AG04449 (cell line): ENCODE measurements at places on chromosomes 13 and 19.

DNA sequence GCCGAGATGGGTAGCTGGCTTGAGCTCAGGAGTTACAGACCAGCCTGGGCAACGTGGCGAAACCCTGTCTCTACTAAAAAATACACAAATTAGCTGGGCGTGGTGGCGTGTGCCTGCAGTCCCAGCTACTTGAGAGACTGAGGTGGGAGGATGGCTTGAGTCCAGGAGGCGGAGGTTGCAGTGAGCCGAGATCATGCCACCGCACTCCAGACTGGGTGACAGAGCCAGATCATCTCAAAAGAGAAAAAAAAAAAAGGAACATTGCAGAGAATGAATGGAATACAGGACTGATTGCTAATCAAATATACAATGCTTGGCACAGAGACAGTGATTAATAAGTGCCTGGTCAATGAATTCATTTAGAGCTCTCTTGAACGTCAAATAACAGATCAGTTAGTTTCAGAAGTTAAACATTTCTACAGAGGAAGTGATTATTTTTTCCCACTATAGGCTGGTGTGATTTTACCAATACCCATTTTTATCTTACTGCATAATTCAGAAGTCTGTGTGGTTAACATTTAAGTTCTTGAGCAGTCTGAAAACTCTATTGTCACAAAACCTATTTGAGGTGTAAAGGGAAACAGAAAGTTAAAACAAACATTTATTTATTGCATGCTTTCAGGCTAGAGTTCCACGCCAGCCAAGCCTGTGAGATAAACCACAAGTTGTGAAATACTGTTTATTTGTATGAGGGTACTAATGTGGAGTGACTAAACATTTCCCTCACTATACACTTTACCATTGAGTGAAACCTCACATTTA lies 7.7 kb upstream of the TBC1D4 start:
- no peak for DNase-seq

GRCh38 chr13:40522282-40522681 lies 144.2 kb downstream of the FOXO1 start:
- DNase-seq, result no peak

- DNase-seq, result no peak
Observed at GRCh38 chr19:46022431-46023310, at the start of gene PGLYRP1. PGLYRP1 (minus strand) TSS chr19:46023053; CDS start chr19:46023021, 32 bp downstream.

- DNase-seq, result no peak
Observed at GRCh38 chr13:102261809-102262208, 140.0 kb downstream of the FGF14 start.

DNA sequence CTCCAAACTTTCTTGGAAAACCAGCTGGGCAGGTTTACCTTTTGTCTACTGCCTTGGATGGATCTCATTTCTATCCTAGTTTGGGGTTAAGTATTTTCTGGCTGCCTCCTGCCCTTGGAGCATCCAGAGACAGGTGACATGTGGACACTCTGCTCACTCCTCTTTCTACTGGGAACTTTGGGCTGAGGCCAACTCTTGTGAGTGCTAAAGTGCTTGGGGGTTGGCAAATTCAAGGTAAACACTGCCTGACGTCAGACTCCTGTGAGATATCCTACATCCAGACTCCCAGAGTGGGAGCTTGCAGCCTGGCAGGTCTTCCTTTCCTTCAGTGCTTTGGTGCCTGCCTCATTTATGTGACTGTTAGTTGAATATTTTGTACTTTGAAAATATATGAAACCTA lies 388.1 kb downstream of the KCNRG start:
- DNase-seq, result no peak

DNA sequence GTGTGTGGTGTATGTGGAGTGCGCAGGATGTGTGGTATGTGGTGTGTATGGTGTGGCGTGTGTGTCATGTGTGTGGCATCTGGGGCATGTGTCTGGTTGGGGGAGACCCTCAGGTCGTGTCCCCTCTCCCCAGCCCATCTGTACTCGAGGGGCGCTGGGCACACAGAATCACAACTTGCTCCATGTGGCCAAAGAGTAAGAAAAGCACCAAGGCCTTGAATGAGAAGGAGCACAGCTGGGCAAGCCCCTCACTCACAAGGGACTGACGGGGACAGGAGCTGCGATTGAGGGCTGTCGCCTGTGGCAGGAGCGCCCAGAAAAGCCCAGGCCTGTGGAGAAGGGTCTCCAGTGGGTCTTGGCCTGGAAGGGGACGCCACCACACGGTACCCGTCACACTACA lies 62.8 kb downstream of the PEPD start:
- DNase-seq, result no peak
